A673 (cell line): ENCODE measurements at places on chromosomes 5 and 9. TPM values are rescaled to one million over a fixed set of nuclear protein-coding genes. Genes with fewer than 3 reads are reported as not detected.

The GRXCR2 gene
- total RNA-seq: not detected in 2 replicates

The OBP2B gene
- not detected in 2 replicates for total RNA-seq

The SPINK13 gene
- total RNA-seq: not detected in 2 replicates

The DMRT3 gene
- not detected in 2 replicates for total RNA-seq

The SLC46A2 gene
- total RNA-seq: not detected in 2 replicates

The WDR38 gene
- total RNA-seq: not detected in 2 replicates

The NFIL3 gene
- total RNA-seq: 12.5 and 14.5 TPM in 2 replicates

The ANXA1 gene
- total RNA-seq: 338 and 430 TPM in 2 replicates

The NAA35 gene
- total RNA-seq: 28.4 TPM in 2 replicates

The GOLM1 gene
- total RNA-seq: 84.2 and 86.1 TPM in 2 replicates

The TAF1L gene
- not detected in 2 replicates for total RNA-seq

The SPZ1 gene
- not detected in 2 replicates for total RNA-seq

The MYORG gene
- total RNA-seq: 7.8 and 7.9 TPM in 2 replicates

The EGFLAM gene
- 43.7 and 45.4 TPM in 2 replicates for total RNA-seq

The COL23A1 gene
- total RNA-seq: 0.42 TPM in 1 of 2 replicates, not detected in the other

The TLE1 gene
- 2.2 and 3.1 TPM in 2 replicates for total RNA-seq

The CCDC127 gene
- 8.4 and 8.8 TPM in 2 replicates for total RNA-seq

The SAXO1 gene
- not detected in 2 replicates for total RNA-seq

The CFAP90 gene
- total RNA-seq: not detected in 2 replicates

The CDH9 gene
- total RNA-seq: not detected in 2 replicates

The CHMP5 gene
- 74.4 and 74.6 TPM in 2 replicates for total RNA-seq

The CDKN2B-AS1 gene
- not detected in 2 replicates for total RNA-seq

The IGFBPL1 gene
- 0.90 and 0.96 TPM in 2 replicates for total RNA-seq

The PPP3R2 gene
- not detected in 2 replicates for total RNA-seq

The PRDM9 gene
- not detected in 2 replicates for total RNA-seq

The ZDHHC11B gene
- 1.3 and 1.6 TPM in 2 replicates for total RNA-seq

The LAMC3 gene
- 0.28 and 0.37 TPM in 2 replicates for total RNA-seq

The DDX4 gene
- total RNA-seq: not detected in 2 replicates

The POMT1 gene
- 39.6 and 41.7 TPM in 2 replicates for total RNA-seq

The CA9 gene
- 0.32 and 1.4 TPM in 2 replicates for total RNA-seq

The IFNE gene
- not detected in 2 replicates for total RNA-seq

The OTP gene
- not detected in 2 replicates for total RNA-seq

The GABRA1 gene
- not detected in 2 replicates for total RNA-seq

The PDCD1LG2 gene
- total RNA-seq: 0.37 and 0.47 TPM in 2 replicates

The PCDHGB6 gene
- total RNA-seq: 4.5 and 4.6 TPM in 2 replicates

The FOXD4L5 gene
- total RNA-seq: 0.13 and 0.20 TPM in 2 replicates
